ENCODE measurements at places on chromosomes 7 and 10.

- peak; percentile 4 for DNase-seq
Measured at GRCh38 chr7:30688718-30689221, 6.5 kb upstream of the CRHR2 start.

GRCh38 chr10:113751181-113751732 lies at the start of gene PLEKHS1:
Gene PLEKHS1, plus strand, starts transcription at chr10:113751682. Its CDS starts 3,596 bp downstream, at chr10:113755278.
- no peak for DNase-seq

GRCh38 chr10:13774303-13774893 lies 187.6 kb downstream of the PRPF18 start:
- no peak for DNase-seq

DNA sequence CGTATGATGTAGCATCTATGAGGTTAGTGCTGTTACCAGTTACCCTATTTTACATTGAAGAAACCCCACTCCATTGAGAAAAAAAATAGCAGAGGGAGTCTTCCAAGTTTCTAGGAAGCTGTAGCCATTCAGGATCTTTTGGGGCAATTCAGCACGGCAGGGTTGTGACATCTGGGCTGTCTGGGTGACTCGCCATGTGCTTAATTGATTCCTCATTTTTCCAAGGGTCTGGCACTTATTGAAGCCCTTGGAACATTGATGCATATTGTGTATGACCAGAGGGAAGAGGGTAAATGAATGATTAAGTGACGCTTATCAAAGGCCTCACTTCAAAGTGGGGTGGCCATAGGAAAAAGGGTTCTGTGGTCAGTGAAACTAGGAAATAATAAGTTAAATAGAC lies 248.7 kb downstream of the ARHGAP12 start:
- peak; percentile 24 for DNase-seq

GRCh38 chr7:148940702-148941597 lies 56.9 kb upstream of the EZH2 start:
- peak; percentile 90 for DNase-seq

- no peak for DNase-seq
Measured at GRCh38 chr10:1644191-1644711, 93.1 kb downstream of the ADARB2 start.

DNA sequence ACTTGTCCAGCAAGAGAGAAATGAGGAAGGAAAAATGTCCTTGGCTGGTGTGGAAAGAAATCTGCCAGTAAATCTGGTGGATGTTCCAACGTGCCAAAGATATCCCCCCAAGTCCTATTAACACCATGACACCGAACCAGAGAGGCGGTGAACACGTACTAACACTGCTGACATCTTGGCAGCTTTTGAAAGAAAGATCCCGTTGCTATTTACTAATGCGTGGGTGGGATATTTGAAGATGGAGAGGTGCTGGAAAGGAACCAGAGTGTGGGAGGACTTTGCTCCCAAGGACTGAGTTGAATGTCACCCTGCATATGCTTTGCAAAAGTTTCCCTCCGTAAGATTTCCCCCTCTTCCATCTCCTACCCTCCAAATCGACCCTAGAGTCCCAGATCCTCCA lies 7.9 kb downstream of the CCDC3 start:
- DNase-seq: no peak

- no peak for DNase-seq
Measured at GRCh38 chr10:76192151-76192550, 760.7 kb downstream of the LRMDA start.

- no peak for DNase-seq
Measured at GRCh38 chr10:96352582-96352981, 6.2 kb downstream of the OPALIN start.

DNA sequence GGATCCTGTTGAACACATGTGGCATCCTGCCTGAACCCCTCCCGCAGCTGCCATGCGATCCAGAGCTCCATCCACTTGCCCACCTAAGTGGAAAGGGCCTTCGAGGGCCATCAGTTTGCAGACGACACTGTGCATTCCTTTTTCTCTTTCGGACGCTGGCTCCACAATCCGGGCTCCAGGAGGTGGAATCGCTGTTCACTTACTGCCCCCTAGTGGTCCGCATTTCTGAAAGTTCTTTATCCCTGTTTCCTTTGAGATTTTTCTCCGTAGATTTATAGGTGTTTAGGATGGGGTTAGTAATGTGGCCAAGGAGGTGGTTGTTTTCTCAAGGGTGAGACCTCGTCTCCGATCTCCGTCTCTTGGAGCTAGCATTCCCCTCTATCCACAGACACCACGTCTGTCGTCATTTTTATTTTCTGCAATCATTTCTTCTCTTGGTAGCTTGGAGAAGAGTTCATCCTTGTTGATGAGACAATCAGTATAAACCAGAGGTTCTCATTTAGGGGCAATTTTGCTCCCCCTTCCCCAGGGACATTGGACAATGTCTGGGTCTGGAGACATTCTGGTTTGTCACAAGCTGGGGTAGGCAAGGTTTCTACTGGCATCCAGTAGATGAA lies 204.6 kb downstream of the ARHGAP21 start:
- peak; percentile 61 for DNase-seq

DNA sequence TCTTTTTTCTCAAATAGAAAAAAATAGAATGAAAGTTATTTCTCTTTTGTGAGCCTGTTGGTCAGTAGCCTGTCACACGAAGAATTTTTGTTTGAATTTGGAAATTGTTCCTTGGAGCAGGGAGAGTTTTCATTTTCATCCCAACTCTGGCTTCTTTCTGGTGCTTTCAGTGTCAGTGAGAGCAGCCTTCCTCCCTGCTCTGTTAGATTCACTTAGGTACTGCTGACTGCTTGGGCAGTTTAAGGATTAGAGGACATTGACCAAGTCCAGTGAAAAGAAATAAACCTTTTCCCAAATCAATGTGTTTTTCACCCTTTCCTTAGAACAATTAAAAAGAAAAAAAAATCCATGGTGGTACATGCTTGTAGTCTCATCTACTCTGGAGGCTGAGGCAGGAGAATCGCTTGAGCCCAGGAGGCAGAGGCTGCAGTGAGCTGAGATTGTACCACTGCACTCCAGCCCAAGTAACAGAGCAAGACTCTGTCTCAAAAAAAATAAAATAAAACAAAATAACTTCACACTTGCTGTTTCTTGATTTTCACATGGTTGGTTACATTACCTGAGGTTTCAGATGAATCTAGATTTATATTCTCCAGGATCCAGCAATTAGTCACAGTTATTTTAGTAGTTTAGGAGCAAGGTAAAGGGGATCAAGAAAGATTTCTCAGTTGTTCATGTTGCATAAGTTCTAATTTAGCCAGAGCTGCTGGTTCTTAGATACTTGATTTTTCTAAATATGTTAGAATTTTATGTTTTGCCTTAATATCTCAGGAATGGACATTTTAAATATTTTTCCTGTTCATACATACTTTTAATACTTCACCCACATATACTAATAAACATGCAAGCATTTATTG lies 63.1 kb downstream of the ZNRF2 start:
- DNase-seq: no peak

DNA sequence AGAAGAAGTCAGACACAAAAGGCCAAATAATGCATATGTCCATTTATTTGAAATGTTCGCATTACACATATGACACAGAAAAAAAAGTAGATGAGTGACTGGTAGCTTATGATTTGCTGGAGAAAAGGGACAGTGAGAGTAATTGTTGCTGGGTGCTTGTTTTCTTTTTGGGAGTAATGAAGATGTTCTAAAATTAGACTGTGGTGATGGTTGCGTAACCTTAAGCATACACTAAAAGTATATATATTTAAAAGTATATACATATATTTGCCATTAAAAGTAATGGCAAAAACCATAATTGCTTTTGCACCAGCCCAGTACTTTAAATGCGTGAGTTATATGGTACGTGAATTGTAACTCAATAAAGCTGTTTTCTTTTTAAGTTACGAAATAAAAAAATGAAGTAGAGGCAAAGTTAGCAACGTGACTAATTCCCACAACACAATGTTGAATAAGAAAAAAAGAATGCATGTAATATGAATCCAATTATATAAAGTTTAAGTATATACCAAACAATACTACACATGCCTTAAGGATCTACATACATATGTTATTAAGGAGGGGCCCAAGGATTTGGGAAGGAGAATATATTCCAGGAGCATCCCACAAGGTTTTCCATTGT lies 360.4 kb upstream of the CELF2 start:
- peak; percentile 31 for DNase-seq

GRCh38 chr7:39624442-39624807 lies 1.1 kb downstream of the RALA start:
- no peak for DNase-seq

DNA sequence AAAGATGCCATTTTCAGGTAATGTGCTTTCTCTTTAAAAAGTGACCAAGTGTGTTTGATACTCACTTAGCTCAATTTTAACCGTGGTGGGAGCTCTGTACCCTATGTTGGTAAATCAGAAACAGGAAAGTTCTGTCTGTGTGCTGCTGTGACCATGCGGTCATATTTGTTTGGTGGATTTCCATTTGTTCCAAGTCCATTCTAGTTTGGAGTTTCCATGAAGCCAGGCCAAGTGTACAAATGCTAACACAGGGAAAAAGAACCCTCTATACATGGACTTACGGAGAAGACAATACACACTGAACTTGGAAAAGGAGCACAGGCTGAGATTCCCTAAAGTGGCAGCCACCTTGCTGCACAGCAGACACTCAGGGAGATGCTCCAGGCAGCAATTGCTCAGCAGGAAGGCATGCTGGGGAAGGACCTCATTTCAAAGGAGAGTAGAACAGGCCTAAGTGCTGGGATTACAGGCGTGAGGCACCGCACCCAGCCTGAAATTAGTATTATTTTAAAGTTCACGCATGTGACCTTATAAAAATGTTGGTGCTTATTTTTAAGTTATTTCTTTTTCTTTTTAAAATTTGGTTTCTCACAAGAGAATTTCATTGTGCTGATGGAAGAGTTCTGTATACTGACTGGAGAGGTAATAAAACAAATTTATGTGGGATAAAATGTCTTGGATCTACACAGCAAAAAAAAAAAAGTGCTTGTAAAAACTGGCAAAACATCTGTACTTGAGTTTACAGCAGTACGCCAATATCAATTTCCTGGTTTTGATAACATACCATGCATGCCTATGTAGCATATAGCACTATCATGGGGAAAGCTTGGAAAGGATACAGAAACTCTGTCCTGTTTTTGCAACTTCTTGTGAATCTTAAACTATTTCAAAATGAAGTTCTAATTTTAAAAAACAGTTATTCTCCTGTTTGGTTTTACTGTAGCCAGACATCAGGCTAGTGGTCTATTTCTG lies 436.2 kb downstream of the KCNMA1 start:
- peak; percentile 56 for DNase-seq

- DNase-seq: no peak
Measured at GRCh38 chr10:132511121-132512051, 26.2 kb upstream of the INPP5A start.

GRCh38 chr7:42745357-42746059 lies 166.4 kb downstream of the C7orf25 start:
- peak; percentile 40 for DNase-seq

GRCh38 chr7:32395168-32395567 lies 95.0 kb downstream of the LSM5 start:
- no peak for DNase-seq
